ENCODE measurements at places on chromosomes 1 and 21.

DNA sequence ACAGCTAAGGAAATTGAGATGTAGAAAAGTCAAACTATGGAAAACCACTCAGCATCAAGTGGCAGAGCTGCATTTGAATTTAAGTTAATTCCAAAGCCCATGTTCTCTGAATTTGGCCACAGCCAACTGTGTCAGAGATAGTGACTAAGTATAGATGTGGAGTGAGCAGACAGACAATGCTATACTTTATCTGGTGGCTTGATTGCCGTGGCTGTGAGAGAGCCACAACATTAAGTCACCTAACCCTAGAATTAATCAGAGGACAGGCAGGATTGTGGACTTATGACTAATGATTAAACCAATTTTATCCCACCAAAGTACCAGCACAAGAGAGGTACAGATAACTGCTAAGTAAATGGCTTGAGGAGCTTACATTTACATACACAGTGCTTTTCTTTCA, 209.8 kb downstream of the TPR start:
- H3K4me3 ChIP-seq, result no peak overlapping the region
- no peak for DNase-seq
- H3K27me3 ChIP-seq, result no peaks in the 10 kb centered on the region
- no peak overlapping the region for H3K27ac ChIP-seq
- peaks cover 5% of the 10 kb centered on the region for H3K36me3 ChIP-seq

DNA sequence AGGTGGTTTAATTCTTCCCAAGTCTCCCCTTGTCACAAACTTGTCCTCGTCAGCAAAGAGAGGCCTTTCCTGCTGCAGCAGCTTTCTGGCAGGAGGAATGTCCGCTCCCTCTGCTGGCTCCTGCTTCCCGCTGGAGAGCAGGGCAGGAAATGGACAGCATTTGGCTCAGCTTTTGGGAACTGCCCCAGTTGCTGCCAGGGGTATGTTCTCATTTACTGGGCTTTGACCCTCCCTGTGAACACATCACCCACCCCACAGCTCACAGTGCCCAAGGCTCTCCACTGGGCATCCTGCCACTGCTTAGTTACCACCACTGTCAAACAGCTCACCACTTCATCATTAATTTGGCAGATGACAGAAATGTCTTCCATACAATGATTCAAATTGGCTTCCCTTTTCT, 75.4 kb downstream of the MRPL37 start:
- H3K27me3 ChIP-seq, result no peaks in the 10 kb centered on the region
- H3K36me3 ChIP-seq, result peaks cover 5% of the 10 kb centered on the region
- H3K27ac ChIP-seq, result peak overlapping the region; percentile 84
- H3K4me1 ChIP-seq, result peaks cover 75% of the 10 kb centered on the region
- DNase-seq, result no peak
- H3K4me3 ChIP-seq, result no peak overlapping the region

GRCh38 chr1:182845379-182845778, 6.2 kb downstream of the DHX9 start:
- no peaks in the 10 kb centered on the region for H3K27me3 ChIP-seq
- peaks cover 79% of the 10 kb centered on the region for H3K36me3 ChIP-seq

GRCh38 chr1:102099916-102100315, 103.2 kb upstream of the OLFM3 start:
- H3K36me3 ChIP-seq, result no peaks in the 10 kb centered on the region
- DNase-seq, result no peak

DNA sequence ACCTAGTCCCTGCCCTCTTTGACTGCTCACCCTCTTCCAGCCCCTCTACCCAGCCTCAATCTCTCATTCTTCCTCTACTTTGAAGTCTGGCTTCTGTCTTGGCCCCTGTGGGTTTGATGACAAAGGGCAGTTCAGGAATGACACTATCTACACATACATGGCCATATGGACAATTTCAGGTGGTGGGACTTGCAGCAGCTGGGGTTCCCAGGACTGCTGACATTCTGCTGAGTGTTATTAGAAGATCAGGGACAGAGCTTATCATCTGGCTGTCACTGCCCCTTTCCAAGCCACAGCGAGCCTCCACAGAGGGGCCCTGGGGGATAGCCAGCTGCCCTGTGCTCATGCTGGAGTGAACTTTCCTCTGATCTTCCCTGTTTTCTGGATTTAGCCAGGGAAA, 97.4 kb upstream of the IPO9 start:
- peaks cover 19% of the 10 kb centered on the region for H3K4me1 ChIP-seq
- no peak for DNase-seq
- no peaks in the 10 kb centered on the region for H3K27me3 ChIP-seq
- H3K36me3 ChIP-seq, result no peaks in the 10 kb centered on the region
- no peak overlapping the region for H3K27ac ChIP-seq

GRCh38 chr1:241615043-241615974, 24.9 kb downstream of the CHML start:
- H3K27me3 ChIP-seq, result no peaks in the 10 kb centered on the region
- H3K27ac ChIP-seq, result no peak overlapping the region
- no peak for DNase-seq
- no peaks in the 10 kb centered on the region for H3K36me3 ChIP-seq

GRCh38 chr1:95604771-95605170, 370.8 kb downstream of the RWDD3 start:
- DNase-seq, result no peak
- no peaks in the 10 kb centered on the region for H3K27me3 ChIP-seq
- no peaks in the 10 kb centered on the region for H3K4me1 ChIP-seq
- no peak overlapping the region for H3K4me3 ChIP-seq
- no peak overlapping the region for H3K27ac ChIP-seq

GRCh38 chr1:111025109-111025508, 61.4 kb upstream of the LRIF1 start:
- H3K4me1 ChIP-seq, result no peaks in the 10 kb centered on the region
- no peak overlapping the region for H3K4me3 ChIP-seq
- H3K27ac ChIP-seq, result no peak overlapping the region
- no peak for DNase-seq
- no peaks in the 10 kb centered on the region for H3K36me3 ChIP-seq
